ENCODE measurements at places on chromosomes 1 and 21. TPM values are rescaled to one million over a fixed set of nuclear protein-coding genes. Genes with fewer than 3 reads are reported as not detected.

- no peak for DNase-seq
Measured at GRCh38 chr21:36698385-36698980, 432 bp upstream of the SIM2 start.

DNA sequence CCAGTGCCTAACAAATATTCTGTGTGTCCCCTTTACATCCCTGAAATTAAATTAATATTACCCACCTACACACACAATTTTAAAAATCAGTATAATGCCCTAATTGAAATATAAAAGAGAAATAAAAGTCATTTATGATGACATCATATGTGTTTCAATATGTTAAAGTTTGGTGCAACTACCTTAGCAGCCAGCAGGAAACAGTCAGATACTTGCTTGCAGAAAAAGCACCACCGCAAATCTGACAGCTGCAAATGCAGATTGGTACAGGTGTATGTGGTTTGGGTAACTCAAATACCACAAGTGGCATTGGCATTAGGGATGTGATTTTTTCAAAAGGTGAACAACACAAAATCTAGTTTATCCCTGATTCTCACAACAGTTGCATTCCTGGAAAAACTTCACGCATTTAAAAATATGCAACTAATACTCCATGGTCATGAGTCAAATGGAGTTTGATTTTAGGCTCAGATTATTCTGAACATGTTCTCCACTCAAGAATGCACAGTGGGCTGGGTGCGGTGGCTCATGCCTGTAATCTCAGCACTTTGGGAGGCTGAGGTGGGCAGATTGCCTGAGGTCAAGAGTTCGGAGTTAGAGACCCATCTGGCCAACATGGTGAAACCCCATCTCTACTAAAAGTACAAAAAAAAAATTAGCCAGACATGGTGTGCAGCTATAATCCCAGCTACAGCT lies 106.3 kb downstream of the EDEM3 start:
- no peak for DNase-seq

DNA sequence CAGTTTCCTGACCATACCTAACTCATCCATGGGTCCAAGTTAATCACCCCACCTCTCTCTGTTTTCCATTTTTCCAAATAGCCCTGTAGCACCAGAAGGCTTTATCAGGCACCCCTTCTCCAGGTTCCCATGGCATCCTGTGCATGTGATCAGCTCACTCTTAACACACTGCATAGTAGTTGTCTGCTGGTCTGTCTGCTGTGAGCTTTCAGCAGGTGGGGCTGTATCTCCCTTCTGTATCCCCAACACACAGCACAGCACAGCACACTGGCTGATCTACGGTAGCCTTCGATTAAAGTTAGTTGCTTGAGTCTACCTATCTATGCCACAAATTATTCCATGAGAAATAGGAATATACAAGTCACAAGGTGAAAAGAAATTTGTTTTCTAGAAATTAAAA lies 54.3 kb upstream of the C1orf198 start:
- no peak for DNase-seq

GRCh38 chr1:897226-897625 lies 26.5 kb upstream of the SAMD11 start:
- no peak for DNase-seq

- DNase-seq, result no peak
Measured at GRCh38 chr1:89993541-89993940, 1.4 kb upstream of the ZNF326 start.

Gene PTPRC
- total RNA-seq, result 67.7 TPM

GRCh38 chr1:83101406-83101805 lies 897.5 kb downstream of the TTLL7 start:
- peak; percentile 30 for DNase-seq

DNA sequence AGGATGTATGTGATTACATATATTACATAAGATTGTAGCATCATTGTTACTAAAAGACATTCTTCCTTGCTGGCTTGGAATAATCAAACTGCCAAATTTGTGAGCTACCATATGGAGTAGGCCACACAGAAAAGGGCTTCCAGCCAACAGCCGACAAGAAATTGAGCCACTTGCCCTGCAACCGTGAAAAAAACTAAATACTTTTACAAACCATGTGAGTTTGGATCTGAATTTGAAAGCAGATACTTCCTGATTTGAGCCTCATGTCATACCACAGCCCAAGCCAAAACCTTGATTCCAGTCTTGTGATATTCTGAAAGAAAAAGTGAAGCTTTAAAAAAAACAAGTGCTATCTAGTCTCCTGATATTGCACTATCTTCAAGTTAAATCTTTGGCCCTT lies 55.6 kb upstream of the PRMT6 start:
- DNase-seq, result no peak
